ENCODE measurements at places on chromosomes 13 and 19.

- DNase-seq = no peak
Measured at GRCh38 chr13:73800011-73800410, 334.2 kb downstream of the KLF12 start.

- no peak for DNase-seq
Measured at GRCh38 chr13:94217370-94217769, 262.1 kb downstream of the DCT start.

DNA sequence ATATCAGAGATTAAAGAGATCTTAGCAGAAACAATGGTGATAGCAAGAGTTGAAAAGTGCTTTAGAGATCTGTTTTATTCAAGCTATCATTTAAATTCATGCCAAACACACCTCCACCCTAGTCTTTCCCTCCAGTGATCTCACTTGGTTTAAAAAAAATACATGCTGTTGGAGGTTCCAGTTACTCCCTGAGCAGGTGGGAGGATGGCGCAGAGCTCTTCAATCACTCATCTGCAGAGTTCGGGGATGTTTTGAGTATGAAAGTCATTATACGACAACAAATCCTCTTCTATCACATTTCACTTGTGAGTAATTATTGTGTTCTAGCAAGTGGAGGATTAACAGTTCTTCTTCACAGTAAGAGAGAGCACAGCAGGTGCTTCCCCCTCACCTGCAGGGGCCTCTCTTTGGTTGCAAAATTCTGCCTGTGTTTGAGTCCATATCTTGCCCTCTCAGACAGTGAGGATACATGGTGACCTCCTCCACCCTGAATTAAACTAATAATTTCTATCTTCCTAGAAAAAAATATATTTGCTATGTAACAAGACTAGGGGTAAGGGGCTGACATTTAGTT lies 376.7 kb downstream of the LIG4 start:
- DNase-seq = no peak

DNA sequence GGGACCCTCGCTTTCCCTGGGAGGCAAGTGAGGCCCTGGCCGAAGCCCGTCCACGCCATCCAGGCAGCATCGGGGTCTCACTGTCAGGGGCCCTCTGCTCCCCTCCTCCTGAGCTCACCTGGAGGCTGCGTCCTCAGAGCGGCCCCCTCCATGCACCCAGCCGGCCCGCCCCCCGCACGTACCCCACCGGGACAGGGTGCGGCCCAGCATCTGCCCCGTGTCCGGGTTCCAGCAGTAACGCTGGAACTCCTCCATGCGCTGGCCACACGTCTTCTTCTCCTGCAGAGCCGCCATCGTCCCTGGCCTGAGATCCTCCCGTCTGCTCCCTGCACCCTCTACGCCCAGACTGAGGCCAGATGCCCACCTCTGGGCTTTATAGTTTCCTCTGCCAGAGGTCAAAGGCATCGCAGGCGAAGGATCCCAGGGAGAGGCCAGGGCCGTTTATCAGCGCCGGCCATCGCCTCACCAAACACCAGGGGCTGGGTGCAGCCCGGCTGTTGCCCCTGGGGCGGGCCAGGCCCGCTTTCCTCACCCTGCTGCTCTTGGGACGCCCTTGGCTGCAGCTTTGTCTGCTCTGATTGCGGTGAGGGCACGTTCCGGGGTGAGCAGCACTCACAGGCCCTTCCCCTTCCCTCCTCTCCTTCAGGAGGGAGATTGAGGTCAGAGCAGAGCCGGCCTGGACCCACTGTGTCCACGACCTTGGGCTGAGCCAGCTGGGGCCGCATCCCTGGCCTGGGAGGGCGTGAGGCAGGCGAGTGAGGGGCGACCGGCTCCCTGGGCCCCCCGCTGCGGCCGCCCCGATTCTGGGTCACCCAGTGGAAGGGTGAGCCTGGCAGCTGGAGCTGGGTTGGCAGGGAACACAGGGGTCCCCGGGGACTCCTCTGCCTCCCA lies at the start of gene ATP4B:
Gene ATP4B (minus strand): TSS at position 348 of the 891 bp plus-strand sequence. CDS start 54 bp downstream, at position 294.
- DNase-seq = peak; percentile 20

GRCh38 chr13:27334774-27335435 lies 64.3 kb downstream of the RASL11A start:
- DNase-seq = no peak

DNA sequence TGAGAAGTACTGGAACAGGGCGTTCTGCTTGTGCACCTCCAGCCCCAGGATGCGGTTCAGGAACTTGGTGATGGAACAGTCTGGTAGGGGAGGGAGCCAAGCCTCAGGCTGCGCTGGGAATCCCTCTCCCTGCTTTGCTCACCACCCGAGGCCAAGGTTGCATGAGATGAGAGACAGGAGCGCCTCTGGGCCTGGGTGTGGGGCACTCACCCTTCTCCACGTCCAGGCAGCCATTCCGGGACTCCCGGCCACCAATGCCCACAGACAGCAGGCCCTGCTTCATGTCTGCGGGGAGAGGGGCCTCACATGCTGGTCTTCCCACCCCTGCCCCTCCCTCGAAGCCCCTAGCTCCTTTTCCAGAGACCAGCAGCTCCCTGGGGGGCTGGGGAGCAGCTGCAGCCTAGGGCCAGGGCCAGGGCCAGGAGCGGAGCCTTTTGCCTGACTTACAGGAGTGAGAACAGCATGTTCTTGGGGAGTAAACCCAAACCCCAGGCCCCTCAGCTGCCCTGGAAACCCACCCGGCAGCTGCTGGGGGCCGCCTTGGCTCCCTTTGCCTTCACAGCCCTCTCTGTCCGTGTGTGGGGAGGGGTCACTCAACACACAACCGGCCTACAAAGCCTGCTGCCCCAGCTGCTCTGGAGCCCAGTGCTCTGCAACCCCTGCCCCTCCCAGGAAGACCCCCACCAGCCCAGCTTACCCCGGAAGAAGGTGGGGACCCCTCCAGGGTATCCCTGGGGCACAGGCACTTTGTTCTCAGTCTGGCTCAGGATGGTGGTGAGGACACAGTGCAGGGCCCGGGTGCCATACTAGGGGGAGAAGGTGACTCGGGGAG lies 7.2 kb downstream of the GPX4 start:
- DNase-seq = no peak

- DNase-seq = peak; percentile 94
Measured at GRCh38 chr19:1074544-1075283, 7.7 kb downstream of the ARHGAP45 start.
